Pancreas (tissue), 10 donors: ENCODE measurements at places on chromosomes 7 and 10. TPM values are rescaled to one million over a fixed set of nuclear protein-coding genes. Genes with fewer than 3 reads are reported as not detected.
A peak's percentile ranks its signal among the peaks of the same experiment; 100 is the strongest.

DNA sequence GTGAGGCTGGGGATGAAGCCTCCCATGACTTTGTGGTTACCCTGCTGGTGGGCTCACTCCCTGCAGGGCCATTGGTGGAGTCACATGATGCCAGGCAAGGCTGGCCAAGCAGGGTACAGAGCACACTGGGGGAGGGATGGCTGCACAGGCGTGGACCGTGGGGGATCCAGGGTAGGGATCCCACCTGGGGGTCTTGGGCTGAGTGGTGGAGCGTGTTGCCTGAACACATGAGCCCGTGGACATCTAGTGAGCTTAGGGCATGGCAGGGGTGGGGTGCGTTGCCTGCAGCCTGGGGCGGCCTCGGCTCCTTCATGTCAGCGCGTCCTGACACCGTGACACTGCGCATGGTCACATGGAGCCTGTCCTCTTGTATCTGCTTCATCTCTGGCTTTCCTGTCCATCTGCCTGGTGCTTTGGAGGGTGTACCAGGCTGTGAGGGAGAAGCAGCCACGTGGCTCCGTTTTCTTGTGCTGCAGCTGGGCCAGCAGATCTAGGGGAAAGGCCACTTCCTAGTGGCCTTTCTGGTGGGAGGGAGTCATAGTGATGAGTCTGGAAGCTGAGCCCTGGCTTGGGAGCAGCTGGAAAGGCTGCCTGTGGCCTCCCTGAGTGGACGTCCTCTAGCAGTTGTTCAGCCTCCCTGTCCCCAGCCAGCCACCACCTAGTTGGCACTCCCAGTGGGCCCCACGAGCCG, 96.2 kb downstream of the LHPP start:
- H3K27ac ChIP-seq, result no peak overlapping the region
- DNase-seq, result no peak
- H3K27me3 ChIP-seq, result no peaks in the 10 kb centered on the region
- no peaks in the 10 kb centered on the region for H3K36me3 ChIP-seq

GRCh38 chr7:17680026-17680425, 260.3 kb downstream of the SNX13 start:
- no peaks in the 10 kb centered on the region for H3K27me3 ChIP-seq
- no peak for DNase-seq
- H3K4me3 ChIP-seq, result no peak overlapping the region
- no peak overlapping the region for H3K27ac ChIP-seq
- no peaks in the 10 kb centered on the region for H3K4me1 ChIP-seq

DNA sequence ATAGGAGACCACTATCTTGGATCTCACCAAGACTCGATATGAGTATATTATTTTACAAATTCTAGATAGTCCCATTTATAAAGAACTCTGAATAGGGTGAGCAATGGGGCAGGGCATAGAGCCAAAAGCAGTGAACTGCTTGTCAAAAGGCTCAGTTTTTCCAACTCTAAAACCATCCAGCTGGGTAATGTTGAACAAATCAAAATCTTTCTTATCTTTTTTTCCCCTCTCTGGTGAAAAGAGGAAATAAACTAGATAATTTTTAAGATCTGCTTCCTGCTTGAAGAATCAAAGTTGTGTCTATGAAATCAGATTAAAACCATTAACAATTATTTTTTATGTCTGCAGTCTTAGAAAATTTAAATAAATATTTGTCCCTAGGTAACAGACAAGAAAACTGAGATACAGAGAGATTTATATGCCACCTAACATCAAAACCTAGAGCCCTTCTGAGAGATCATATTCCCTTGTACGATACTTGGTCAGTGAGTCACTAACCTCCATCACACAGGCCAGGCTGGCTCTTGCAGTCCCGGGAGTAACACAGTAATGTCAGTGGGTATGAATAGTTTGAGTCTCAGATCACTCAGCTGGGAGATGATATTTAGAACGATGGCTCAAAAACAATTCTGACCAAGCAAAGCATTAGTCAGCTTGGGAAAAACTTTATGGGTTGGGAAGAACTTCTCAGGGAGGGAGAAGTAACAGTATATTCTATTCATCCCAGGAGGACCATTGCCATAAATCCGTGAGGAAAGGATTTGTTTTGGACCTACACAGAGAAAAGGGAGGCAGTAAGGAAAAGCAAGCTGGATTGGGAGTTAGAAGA, 178.8 kb downstream of the REEP3 start:
- no peaks in the 10 kb centered on the region for H3K36me3 ChIP-seq
- H3K4me1 ChIP-seq, result peaks cover 66% of the 10 kb centered on the region
- peak overlapping the region; percentile 44 for H3K27ac ChIP-seq
- DNase-seq, result no peak

Gene DGKI
- 0.12 TPM for total RNA-seq

DNA sequence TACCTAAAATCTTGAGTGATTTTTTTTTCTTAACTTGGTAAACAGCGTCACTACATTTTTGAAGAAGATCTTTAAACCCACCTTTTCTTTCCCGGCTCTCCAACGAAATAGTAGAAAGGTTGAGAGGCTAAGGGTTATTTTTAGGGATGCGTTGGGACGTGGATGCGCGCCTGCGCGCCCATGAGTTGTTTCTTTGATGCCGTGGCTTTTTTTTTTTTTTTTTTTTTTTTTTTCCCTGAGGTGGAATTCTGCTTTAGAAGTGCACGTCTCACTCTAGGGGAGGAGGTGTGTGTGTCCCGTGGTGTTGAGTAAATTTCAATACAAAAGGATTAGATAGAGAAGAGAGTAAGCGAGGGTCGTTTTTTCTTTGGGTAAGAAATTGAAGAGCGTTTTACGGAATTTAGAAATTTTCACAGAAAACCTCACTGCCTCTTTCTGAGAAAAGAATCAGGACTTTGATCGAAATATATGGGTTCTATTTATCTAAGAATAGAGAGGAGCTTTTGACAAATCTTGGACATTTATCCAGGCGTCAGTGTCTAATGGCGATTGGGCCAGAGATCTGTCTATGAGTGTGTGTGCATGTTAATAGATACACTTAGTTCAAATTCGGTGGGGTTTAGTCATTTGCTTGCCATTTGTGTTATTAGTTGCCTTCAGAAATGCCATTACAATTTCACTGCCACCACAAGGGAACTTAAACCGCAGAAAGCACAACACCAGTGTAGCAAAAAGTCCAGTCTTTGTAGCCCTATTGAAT, 1.2 kb upstream of the SP8 start:
- no peak overlapping the region for H3K27ac ChIP-seq
- H3K36me3 ChIP-seq, result no peaks in the 10 kb centered on the region
- peaks cover 37% of the 10 kb centered on the region for H3K27me3 ChIP-seq
- no peak for DNase-seq
- no peaks in the 10 kb centered on the region for H3K4me1 ChIP-seq

Gene KNDC1
- 0.14 TPM for total RNA-seq

DNA sequence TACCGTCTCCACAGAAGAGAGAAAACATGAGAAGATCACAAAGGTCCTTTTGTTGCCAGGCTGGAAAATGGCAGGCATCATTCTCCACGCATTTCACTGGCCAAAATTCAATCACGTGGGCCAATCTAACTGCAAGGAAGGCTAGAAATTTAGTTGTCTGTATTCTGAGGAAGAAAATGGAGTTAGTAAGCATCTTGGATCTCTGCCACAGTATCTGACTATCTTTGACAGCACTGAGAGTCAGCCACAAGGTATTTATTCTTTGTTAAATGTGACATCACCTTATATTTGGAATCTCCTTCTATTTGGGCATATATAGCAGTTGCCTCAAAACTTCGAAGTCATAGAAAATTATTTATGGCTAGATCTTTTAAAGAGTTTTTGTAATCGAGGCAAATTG, 213.9 kb downstream of the NSUN6 start:
- H3K4me1 ChIP-seq, result no peaks in the 10 kb centered on the region
- H3K27ac ChIP-seq, result no peak overlapping the region
- no peaks in the 10 kb centered on the region for H3K36me3 ChIP-seq
- H3K4me3 ChIP-seq, result no peak overlapping the region
- H3K27me3 ChIP-seq, result no peaks in the 10 kb centered on the region

DNA sequence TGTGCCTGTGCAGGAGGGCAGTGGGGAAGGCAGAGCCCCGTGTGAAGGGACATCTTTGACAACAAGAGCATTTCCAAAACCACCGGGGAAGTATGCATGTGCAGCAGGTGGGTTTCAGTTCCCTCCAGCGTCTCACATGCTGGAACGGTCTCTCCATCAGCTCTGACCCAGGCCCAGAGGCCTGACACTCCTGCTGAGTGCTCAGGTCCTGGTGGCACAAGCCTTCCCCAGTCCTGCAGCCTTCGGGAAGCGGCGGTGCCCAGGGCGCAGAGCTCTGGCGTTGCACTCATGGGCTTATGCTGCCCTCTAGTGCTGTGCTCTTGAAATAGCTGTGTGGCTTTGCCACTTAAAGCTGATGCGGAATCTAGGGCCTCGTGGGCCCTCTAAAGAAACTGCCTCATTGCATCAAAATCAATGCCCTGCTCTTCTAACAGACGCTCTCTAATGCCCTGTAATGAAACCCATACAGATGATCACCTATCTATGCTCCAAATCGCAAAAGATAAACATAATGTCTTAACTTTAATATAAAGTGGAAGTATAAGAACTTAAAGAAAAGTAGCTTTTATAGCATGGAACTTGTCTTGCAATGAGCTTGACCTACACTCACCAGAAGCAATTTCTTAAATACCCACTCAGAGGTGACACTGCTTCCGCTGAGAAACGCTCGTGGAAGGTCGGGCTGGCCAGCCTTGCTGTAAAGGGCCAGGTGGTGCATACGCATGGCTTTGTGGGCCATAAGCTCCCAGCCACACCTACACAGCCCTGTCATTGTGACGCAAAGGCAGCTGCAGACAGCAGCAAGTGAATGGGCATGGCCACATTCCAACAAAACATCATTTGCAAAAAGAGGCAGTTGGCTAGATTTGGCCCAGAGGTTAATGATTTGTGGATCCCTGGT, 38.6 kb downstream of the CLRN3 start:
- H3K27me3 ChIP-seq, result no peaks in the 10 kb centered on the region
- DNase-seq, result peak; percentile 47
- no peak overlapping the region for H3K27ac ChIP-seq
- no peak overlapping the region for H3K4me3 ChIP-seq
- no peaks in the 10 kb centered on the region for H3K36me3 ChIP-seq

DNA sequence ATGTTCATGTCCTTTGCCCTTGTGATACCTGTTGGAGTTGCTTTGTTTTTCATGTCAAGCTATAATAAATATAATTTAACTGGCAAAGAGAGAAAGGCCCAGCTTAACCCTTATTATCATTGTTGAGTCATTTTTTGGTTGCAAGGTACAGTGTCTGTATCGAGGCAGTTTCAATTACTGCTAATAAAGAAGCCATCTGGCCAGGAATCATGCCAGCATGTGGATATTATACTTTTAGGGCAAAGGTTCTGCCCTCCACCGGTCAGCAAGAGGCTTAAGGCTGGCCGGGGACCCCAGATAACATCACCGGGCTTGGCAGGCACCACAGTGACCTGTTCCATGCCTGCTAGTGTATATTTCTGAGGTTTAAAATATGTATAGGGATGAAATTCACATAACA, 9.0 kb upstream of the CYP3A4 start:
- DNase-seq, result no peak
- no peaks in the 10 kb centered on the region for H3K27me3 ChIP-seq
- H3K27ac ChIP-seq, result no peak overlapping the region
- no peaks in the 10 kb centered on the region for H3K36me3 ChIP-seq
- H3K4me3 ChIP-seq, result no peak overlapping the region
- peaks cover 8% of the 10 kb centered on the region for H3K4me1 ChIP-seq

- H3K27ac ChIP-seq, result no peak overlapping the region
- no peaks in the 10 kb centered on the region for H3K27me3 ChIP-seq
- no peak for DNase-seq
- H3K4me1 ChIP-seq, result no peaks in the 10 kb centered on the region
- no peak overlapping the region for H3K4me3 ChIP-seq
- peaks cover 44% of the 10 kb centered on the region for H3K36me3 ChIP-seq
Observed at GRCh38 chr10:42801135-42801534, 18.5 kb downstream of the BMS1 start.

GRCh38 chr10:50605269-50605950, 18.3 kb downstream of the SGMS1 start:
- H3K27ac ChIP-seq, result peak overlapping the region; percentile 75
- peaks cover 50% of the 10 kb centered on the region for H3K4me1 ChIP-seq
- no peaks in the 10 kb centered on the region for H3K36me3 ChIP-seq
- no peak overlapping the region for H3K4me3 ChIP-seq
- no peaks in the 10 kb centered on the region for H3K27me3 ChIP-seq

DNA sequence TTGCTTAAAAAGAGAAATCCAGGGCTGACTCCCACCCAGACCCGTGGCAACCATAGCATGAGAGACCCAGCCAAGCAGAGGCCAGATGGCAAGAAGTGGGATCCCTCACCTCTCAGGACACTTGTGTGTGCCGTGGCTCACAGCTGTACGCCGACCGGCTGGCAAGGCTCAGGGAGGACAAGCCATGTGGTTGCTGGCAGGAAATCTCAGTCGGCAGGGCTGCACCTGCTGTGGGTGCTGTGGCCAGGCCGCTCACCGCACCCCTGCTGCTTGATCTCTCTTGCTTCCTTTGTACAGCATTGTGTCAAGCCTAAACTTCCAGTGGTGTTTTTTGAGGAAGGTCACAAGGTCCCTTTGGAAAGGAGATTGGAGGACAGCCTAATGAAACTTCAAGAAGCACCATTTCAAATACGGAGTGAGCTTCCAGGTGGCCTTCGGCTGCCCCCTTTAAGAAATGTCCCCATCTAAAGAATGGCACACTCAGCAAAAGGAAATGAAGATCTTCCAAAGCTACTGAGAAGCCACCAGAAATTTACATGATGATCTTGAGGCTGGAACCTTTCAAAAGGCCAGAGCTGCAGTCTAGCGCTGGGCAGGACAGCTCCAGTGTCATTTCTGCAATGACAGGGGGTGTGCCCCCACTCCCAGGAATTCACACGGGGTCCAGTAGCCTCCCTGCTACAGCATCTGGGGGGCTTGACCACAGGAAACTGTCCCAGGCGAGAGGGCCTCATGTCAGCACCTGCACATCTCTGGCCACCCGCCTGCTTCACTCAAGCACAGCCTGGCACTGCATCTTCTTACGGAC, 409.0 kb upstream of the MGMT start:
- H3K36me3 ChIP-seq, result no peaks in the 10 kb centered on the region
- H3K4me3 ChIP-seq, result no peak overlapping the region
- no peaks in the 10 kb centered on the region for H3K27me3 ChIP-seq
- no peaks in the 10 kb centered on the region for H3K4me1 ChIP-seq
- H3K27ac ChIP-seq, result no peak overlapping the region

Gene EXOC6
- 8.0 TPM for total RNA-seq

Gene KCNMA1
- total RNA-seq, result 3.5 TPM

DNA sequence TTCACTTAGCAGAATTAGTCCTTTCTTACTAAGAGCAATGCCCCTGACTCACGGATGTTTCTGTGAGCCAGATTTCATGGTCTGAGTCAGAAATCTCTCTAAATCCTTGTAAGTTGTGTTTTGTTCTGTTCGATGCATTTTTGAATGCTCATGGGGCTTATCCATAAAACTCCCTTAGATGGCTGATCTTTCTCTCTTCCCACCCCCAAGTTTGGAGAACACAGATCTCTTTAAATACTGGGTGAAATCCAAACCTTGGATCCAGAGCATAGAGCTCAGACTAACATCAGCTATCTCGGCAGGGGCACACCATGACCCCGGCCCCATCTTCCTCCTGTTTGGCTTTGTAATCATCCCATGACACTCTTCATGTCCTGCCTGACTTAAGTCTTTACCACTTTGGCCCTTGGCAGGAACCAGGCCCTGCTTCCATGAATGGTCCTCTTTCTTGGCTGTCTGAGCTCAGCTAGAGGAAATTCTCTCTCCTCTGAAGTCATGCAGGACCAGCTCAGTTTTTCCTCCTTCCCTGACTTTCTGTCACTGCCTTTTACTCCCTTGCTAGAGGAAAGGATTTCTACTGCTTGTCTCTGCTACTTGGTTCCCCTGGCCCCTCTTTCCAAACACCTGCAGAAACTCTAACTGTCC, 120.4 kb upstream of the RAB11FIP2 start:
- no peak for DNase-seq
- H3K27ac ChIP-seq, result no peak overlapping the region
- no peaks in the 10 kb centered on the region for H3K36me3 ChIP-seq
- no peaks in the 10 kb centered on the region for H3K4me1 ChIP-seq
- H3K27me3 ChIP-seq, result no peaks in the 10 kb centered on the region
